Colonic mucosa (tissue), 4 donors: ENCODE measurements at places on chromosomes 6 and 20. TPM values are rescaled to one million over a fixed set of nuclear protein-coding genes. Genes with fewer than 3 reads are reported as not detected.

- no peaks in the 10 kb centered on the region for H3K4me1 ChIP-seq
- no peaks in the 10 kb centered on the region for H3K27me3 ChIP-seq
- DNase-seq: no peak
- H3K4me3 ChIP-seq: no peak overlapping the region
- no peaks in the 10 kb centered on the region for H3K36me3 ChIP-seq
- H3K27ac ChIP-seq: no peak overlapping the region
Measured at GRCh38 chr6:150347845-150348244, 21.0 kb upstream of the IYD start.

GRCh38 chr6:33705268-33705885 is 6.1 kb downstream of the UQCC2 start:
- H3K4me1 ChIP-seq: peaks cover 3% of the 10 kb centered on the region
- H3K36me3 ChIP-seq: no peaks in the 10 kb centered on the region
- no peak overlapping the region for H3K27ac ChIP-seq

GRCh38 chr6:11111769-11112437 is 378 bp upstream of the ERVFRD-1 start:
- H3K36me3 ChIP-seq: no peaks in the 10 kb centered on the region
- no peaks in the 10 kb centered on the region for H3K4me1 ChIP-seq
- H3K27ac ChIP-seq: no peak overlapping the region
- DNase-seq: peak; percentile 18
- H3K27me3 ChIP-seq: no peaks in the 10 kb centered on the region
- no peak overlapping the region for H3K4me3 ChIP-seq

Gene MAS1
- not detected for total RNA-seq

DNA sequence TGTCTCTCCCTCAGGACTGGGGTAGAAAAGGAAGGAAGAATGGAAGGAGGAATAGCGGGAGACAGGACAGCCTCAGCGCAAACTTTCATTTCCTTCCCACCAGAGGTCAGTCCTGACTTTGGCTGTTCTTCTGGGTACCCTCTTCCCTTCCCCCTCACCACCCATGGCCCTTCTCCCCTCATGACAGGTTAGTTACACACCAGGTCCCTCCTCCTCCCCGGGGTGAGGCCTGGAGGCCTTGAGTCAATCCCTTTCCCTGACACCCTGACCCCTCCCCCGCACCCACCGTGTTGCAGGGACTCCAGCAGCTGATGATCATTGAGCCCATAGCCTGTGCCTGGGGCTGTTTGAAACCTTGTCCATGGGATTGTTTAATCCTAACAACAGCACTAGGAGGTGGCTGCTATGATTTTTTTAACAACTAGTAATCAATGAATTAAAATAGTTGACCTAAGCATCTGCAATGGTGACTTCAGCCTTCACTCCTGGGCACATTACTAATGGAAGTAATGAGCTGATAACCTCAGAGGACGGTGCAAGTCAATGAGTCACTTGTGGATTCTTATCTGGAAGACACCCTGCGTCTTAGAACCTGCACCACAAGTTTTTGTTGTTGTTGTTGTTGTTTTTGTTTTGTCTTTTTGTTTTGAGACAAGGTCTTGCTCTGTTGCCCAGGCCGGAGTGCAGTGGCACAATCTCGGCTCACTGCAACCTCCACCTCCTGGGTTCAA is 46.6 kb upstream of the CCDC167 start:
- no peaks in the 10 kb centered on the region for H3K4me1 ChIP-seq
- H3K4me3 ChIP-seq: no peak overlapping the region
- no peak for DNase-seq
- no peaks in the 10 kb centered on the region for H3K27me3 ChIP-seq
- H3K36me3 ChIP-seq: no peaks in the 10 kb centered on the region

Gene ZKSCAN4
- total RNA-seq: 5.2 TPM

GRCh38 chr6:51098791-51099190 is 280.1 kb downstream of the TFAP2B start:
- H3K4me1 ChIP-seq: no peaks in the 10 kb centered on the region
- DNase-seq: no peak
- H3K4me3 ChIP-seq: no peak overlapping the region
- no peak overlapping the region for H3K27ac ChIP-seq
- no peaks in the 10 kb centered on the region for H3K27me3 ChIP-seq

Gene HSPA1L
- total RNA-seq: 1.4 TPM

- H3K4me1 ChIP-seq: no peaks in the 10 kb centered on the region
- no peak overlapping the region for H3K4me3 ChIP-seq
- H3K27me3 ChIP-seq: no peaks in the 10 kb centered on the region
- H3K27ac ChIP-seq: no peak overlapping the region
Measured at GRCh38 chr20:54122189-54122588, 51.6 kb downstream of the CYP24A1 start.

GRCh38 chr6:28789553-28790083 is 134.2 kb downstream of the TRIM27 start:
- H3K27me3 ChIP-seq: peaks cover 61% of the 10 kb centered on the region
- H3K36me3 ChIP-seq: no peaks in the 10 kb centered on the region
- peak overlapping the region; percentile 26 for H3K4me3 ChIP-seq
- H3K4me1 ChIP-seq: no peaks in the 10 kb centered on the region
- H3K27ac ChIP-seq: no peak overlapping the region

DNA sequence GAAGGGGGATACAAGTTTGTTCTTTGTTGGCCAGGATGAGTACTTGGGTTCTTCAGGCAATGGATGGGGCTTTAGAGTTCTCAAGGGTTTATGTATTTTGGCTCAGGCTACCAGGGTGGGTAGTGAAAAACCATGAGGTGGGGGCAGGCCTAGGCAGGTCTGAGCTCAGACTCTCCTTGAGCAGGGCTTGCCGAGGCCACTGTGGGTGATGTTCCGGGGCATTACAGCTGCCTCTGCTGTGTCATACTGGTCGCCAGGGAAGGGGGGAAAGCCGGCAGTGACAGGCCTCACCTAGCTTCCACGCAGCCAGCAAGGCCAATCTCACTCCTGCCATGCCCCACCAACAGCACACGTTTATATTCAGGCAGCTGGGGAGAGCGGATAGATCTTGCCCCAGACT is 79.6 kb downstream of the BCKDHB start:
- no peaks in the 10 kb centered on the region for H3K36me3 ChIP-seq
- H3K4me1 ChIP-seq: no peaks in the 10 kb centered on the region
- H3K27ac ChIP-seq: no peak overlapping the region
- H3K4me3 ChIP-seq: no peak overlapping the region
- DNase-seq: no peak

Gene C20orf141
- total RNA-seq: not detected

DNA sequence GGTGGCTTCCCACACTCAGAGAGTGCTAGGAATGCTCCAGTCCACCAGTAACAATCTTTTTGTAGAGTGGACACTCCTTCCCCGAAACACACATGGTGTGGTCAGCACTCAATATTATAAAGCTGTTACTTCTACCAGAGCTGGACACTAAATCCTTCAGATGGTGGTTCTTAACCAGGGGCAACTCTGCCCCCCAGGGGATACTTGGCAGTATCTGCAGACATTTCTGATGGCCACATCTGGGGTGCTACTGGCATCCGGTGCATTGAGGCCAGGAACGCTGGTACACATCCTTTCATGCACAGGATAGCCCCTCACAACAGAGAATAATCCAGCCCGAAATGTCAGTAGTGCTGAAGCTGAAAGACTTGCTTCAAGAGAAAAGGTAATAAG is 124.4 kb downstream of the NFATC2 start:
- no peak overlapping the region for H3K27ac ChIP-seq
- no peaks in the 10 kb centered on the region for H3K36me3 ChIP-seq
- no peaks in the 10 kb centered on the region for H3K27me3 ChIP-seq
- H3K4me1 ChIP-seq: no peaks in the 10 kb centered on the region
- H3K4me3 ChIP-seq: no peak overlapping the region

Gene EBF4
- total RNA-seq: 2.0 TPM

DNA sequence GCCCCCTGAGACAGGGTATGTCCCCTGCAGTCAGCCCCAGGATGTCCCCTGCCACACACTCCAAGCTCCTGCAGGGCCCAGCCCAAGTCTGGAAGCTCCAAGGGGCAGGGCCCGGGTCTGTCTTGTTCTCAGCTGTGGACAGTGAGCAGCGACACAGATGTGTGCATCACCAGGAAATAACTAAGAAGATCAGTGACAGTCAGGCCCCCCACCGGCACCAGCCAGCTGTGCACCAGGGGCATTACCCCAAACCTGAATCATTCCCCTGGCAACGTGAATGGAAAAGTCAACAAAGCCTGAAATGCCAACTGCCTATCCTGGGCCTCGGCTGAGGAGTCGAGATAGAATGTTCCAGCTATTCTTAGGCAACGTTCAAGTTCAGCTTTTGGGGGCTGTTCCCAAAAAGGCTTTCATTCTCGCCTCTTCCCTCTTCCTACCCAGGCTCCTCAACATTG is 105.0 kb downstream of the PREX1 start:
- peak overlapping the region; percentile 51 for H3K27ac ChIP-seq
- no peaks in the 10 kb centered on the region for H3K4me1 ChIP-seq
- H3K27me3 ChIP-seq: no peaks in the 10 kb centered on the region
- no peak for DNase-seq
- no peaks in the 10 kb centered on the region for H3K36me3 ChIP-seq
- no peak overlapping the region for H3K4me3 ChIP-seq
